ENCODE measurements at places on chromosomes 3 and 15. TPM values are rescaled to one million over a fixed set of nuclear protein-coding genes. Genes with fewer than 3 reads are reported as not detected.

ACKR2 gene
- 0.44 TPM for total RNA-seq

ASB14 gene
- 23.3 TPM for total RNA-seq

TRIM69 gene
- total RNA-seq = 57.6 TPM

POPDC2 gene
- total RNA-seq = 512 TPM

SNUPN gene
- 19.5 TPM for total RNA-seq

PLSCR5 gene
- total RNA-seq = not detected

LRRC57 gene
- 15.0 TPM for total RNA-seq

TGM4 gene
- not detected for total RNA-seq
